GM23338 (cell line): ENCODE measurements at places on chromosomes 12 and 14. TPM values are rescaled to one million over a fixed set of nuclear protein-coding genes. Genes with fewer than 3 reads are reported as not detected.

DNA sequence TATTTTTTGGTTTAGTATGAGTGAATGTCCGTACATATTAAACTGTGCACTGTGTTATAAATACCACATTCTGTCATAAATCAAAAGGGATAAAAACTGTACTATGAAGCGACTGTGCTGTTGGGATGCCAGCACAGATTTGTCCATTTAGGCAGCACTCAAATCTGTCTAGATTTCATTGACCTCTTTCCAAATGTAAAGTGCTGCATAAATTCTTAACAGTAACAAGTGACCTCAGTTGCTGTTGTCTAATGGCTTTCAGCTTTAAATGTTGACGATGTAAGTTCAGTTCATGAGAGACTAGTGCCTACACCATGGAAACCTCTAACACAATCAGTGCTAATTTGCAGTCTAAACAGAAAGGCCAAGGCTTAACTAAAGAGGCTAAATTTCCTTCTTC lies 531.4 kb upstream of the LMO3 start:
- DNase-seq = no peak
- no peaks in the 10 kb centered on the region for H3K36me3 ChIP-seq
- no peak overlapping the region for H3K4me3 ChIP-seq
- no peaks in the 10 kb centered on the region for H3K4me1 ChIP-seq

DNA sequence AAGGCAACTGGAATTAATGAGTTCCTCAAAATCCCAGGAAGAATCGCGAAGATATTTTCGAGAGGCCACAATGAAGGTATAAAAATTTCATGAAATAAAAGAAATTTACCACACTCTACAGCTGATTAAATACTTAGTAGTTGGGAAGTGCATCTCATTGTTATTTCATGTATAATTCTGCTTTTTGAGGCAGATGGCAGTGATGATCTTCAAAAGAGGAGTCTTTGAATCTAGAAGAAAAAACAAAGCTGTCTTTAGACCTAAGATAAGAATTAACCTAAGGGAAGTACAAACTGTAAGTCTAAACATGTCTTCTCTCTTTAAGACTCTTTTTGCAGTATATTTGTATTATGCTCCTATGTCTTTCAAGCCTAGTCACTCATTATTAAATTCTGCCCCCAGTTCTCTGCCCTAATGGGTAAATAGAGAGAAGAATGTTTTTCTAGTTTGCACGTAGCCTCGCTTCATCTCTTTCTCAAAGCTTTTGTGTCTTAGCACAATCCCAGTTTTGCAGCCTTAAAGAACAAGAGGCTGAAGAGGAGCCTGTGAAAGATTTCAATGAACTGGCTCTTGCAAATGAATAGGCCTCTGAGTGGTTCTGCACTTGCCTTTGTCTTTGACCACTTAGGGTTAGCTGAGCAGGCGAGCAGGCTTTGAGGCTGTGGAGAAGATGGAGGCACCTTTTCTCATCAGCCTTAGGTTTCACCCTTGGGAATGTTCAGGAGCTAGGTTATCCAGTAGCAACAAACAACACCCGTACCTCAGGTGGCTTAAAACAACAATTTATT lies 32.7 kb downstream of the CFAP54 start:
- peaks cover 8% of the 10 kb centered on the region for H3K4me1 ChIP-seq
- no peak overlapping the region for H3K4me3 ChIP-seq
- DNase-seq = peak; percentile 53

DNA sequence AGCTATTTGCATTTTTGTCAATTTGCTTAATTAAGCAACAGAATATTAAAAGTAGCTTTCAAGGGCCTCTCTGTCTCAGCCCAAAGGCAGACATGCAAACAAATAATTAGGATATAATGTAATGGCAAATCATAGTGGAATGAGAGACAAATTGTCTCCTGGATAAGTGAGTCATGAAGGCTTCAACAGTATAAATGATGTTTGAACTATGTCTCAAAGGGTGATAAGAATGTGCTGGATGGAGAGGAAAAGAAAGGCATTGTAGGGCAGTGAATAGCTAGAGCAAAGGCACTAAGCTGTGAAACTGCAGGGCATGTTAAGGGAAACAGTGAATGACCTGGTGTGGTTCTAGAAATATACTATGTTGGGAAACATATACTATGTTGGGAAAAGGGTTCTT lies 53.5 kb upstream of the PPP1R12A start:
- no peak for DNase-seq
- H3K4me3 ChIP-seq = no peak overlapping the region
- H3K36me3 ChIP-seq = no peaks in the 10 kb centered on the region
- H3K4me1 ChIP-seq = no peaks in the 10 kb centered on the region

The SLC35F4 gene
- not detected in 2 replicates for total RNA-seq

DNA sequence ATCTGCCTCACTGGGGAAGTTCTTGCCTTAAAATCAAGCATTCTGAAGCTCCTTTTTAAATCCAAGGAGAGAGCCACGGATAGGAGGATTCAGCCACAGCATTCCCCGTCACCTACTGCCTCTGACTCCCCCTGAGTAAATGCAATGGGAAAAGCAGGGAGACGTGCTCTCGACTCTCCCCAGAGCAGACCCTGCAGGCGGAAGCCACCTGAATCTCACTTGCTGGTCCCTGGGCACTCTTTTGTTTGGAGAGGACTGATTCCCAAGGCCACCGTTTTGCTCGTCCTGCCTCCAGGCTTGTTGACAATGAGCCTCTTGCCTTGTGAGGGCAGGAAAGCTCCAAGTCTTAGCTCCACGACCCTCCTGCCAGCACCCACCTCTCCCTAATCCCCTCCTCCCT lies 204.5 kb downstream of the SLC15A4 start:
- H3K4me3 ChIP-seq = no peak overlapping the region
- H3K27me3 ChIP-seq = no peaks in the 10 kb centered on the region
- no peaks in the 10 kb centered on the region for H3K4me1 ChIP-seq
- no peak for DNase-seq

- no peaks in the 10 kb centered on the region; the same call in 1 of the 2 replicates for H3K36me3 ChIP-seq
- peaks cover 7% of the 10 kb centered on the region for H3K4me1 ChIP-seq
- H3K27ac ChIP-seq = no peak overlapping the region
- H3K4me3 ChIP-seq = no peak overlapping the region
Measured at GRCh38 chr12:47396902-47397663, 308.7 kb downstream of the RPAP3 start.

DNA sequence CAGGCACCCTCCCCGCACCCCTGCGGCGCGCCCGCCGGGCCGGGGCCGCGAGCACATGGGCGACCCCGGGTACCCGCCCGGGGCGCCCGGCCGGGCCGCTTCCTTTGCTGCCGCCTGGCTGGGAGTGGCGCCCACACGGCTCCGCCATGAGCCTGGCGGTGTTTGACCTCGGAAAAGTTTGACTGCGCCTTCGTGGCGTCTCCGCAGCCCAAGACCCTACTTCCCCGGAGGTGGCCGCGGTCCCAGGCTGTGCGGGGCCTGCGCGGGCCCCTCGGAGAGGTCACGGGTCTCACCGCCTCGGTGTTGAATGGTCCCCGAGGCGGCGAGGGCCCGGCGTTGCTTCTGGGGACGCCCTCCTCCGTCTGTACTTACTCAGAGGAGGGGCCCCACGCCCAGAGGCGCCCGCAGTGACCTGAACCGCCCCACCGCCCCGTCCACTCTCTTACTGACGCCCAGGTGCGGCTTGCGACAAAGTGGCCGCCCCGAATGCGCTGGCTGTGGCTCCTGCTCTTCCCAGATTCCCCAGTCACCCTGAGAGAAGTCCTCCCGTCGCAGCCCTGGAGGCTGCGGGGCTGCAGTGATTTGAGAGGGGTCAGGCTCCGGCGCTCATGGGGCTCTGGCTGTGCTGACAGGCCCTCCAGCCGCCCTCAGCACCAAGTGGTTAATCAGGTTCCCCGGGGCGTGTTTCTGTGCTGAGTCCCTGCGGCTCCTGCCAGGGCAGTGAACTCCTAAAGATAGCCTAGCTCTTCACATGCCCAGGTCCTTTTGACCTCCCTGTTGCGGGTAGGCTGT lies 5.8 kb downstream of the KMT5A start:
- H3K36me3 ChIP-seq = peaks cover 15% of the 10 kb centered on the region
- H3K4me3 ChIP-seq = peak overlapping the region; percentile 74
- peak; percentile 74 for DNase-seq
- H3K27ac ChIP-seq = no peak overlapping the region
- H3K4me1 ChIP-seq = peaks cover 19% of the 10 kb centered on the region; the same call in 1 of the 2 replicates

- no peak overlapping the region for H3K4me3 ChIP-seq
- no peak for DNase-seq
- H3K4me1 ChIP-seq = no peaks in the 10 kb centered on the region
- no peaks in the 10 kb centered on the region for H3K27me3 ChIP-seq
Measured at GRCh38 chr12:105613887-105614286, 283.4 kb downstream of the C12orf75 start.

The NXPH4 gene
- total RNA-seq = 1.5 and 4.5 TPM in 2 replicates

- H3K36me3 ChIP-seq = no peaks in the 10 kb centered on the region
- no peak for DNase-seq
- no peak overlapping the region for H3K4me3 ChIP-seq
- H3K4me1 ChIP-seq = 0 out of 2 replicates have a peak, but pooled peaks cover 4% of the 10 kb centered on the region
- H3K27ac ChIP-seq = no peak overlapping the region
- no peaks in the 10 kb centered on the region for H3K27me3 ChIP-seq
Measured at GRCh38 chr12:75986001-75986746, 45.4 kb downstream of the PHLDA1 start.

The PKP2 gene
- 47.6 and 49.9 TPM in 2 replicates for total RNA-seq

- no peaks in the 10 kb centered on the region for H3K36me3 ChIP-seq
- H3K27ac ChIP-seq = no peak overlapping the region
- DNase-seq = no peak
- peaks cover 17% of the 10 kb centered on the region for H3K4me1 ChIP-seq
Measured at GRCh38 chr14:100569734-100570286, 17.4 kb downstream of the BEGAIN start.

The NANOG gene
- 134 TPM in 2 replicates for total RNA-seq

GRCh38 chr12:110256780-110257431 lies 24.1 kb upstream of the ATP2A2 start:
- H3K4me3 ChIP-seq = no peak overlapping the region
- no peaks in the 10 kb centered on the region for H3K27me3 ChIP-seq
- no peaks in the 10 kb centered on the region for H3K4me1 ChIP-seq
- H3K36me3 ChIP-seq = no peaks in the 10 kb centered on the region
- H3K27ac ChIP-seq = no peak overlapping the region

DNA sequence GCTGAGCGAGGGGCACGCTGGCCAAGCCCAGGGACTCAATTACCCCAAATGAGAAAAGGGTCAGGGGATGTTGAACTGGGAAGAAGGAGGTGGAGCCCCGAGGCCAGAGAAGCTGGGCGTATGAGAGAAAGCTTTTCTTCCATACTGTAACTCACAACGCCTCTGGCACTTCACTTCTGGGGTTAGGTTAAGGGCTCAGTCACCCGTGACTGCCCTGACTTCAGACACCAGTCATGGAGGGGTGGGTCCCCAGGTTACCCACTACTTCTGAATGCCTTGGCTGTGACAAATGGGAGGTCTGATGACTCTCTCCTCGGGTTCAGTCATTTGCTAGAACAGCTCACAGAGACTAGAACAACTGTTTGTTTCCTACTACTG lies 5.5 kb upstream of the GPR132 start:
- H3K4me3 ChIP-seq = no peak overlapping the region
- no peaks in the 10 kb centered on the region for H3K27me3 ChIP-seq

GRCh38 chr14:54660604-54661111 lies 93.7 kb downstream of the SAMD4A start:
- H3K4me1 ChIP-seq = no peaks in the 10 kb centered on the region
- no peak overlapping the region for H3K27ac ChIP-seq
- no peak for DNase-seq
- H3K36me3 ChIP-seq = no peaks in the 10 kb centered on the region
- H3K27me3 ChIP-seq = no peaks in the 10 kb centered on the region

DNA sequence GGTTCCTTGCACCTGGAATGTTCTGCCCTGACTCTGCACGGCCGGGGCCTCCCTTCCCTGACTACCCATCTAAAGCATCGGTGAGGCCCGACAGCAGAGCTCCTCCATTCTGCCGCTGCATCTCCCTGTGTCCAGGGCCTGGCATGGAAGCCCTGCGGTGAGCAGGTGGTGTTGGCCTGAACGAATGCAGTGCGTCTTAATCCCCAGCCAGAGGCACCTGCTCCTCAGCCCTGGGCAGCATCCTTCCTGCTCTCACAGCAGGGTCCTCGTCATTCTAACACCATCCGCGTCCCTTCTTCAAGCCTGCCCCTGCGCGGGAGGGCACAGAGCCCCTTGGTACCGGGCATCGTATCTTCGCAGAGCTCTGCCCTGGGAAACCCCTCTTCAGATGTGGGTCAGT lies 15.4 kb downstream of the BEGAIN start:
- H3K27me3 ChIP-seq = peaks cover 37% of the 10 kb centered on the region
- H3K27ac ChIP-seq = no peak overlapping the region
- no peak overlapping the region for H3K4me3 ChIP-seq
- DNase-seq = no peak

GRCh38 chr12:105470601-105471000 lies 140.1 kb downstream of the C12orf75 start:
- H3K4me1 ChIP-seq = no peaks in the 10 kb centered on the region; the same call in 1 of the 2 replicates
- H3K27ac ChIP-seq = no peak overlapping the region
- H3K4me3 ChIP-seq = no peak overlapping the region
- no peak for DNase-seq

The TCHP gene
- 2.4 and 3.1 TPM in 2 replicates for total RNA-seq

DNA sequence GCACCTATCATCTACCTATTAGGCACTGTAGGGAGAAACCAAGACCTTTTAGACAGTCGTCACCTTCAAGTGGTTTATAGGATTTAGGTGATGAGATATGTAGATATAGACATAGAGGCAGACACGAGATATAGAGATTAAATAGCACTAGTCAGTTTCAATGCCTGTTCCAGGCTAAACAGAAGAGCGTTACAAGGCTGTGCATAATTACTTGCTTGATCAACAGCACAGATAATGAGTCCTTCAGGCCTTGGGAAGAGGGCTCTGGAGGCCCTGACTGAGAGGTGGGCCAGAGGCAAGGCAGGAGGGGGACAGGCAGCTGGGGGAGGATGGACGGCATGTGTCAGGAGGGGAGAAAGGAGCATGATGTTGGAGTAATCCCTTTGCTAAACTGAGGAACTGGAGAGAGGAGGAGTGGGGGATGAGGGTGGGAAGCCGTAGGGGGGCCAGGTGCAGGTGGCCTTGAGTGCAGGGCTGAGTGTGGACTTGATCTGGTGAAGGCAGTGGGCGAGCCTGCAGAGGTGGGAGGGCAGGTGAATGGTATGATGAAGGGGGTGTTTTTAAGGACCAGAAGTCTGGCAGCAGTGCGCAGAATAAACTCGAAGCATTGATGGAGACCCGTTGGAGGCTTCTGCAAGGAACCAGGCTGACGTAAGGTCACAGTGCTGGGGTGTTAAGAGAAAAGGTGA lies 43.9 kb upstream of the ATP23 start:
- no peaks in the 10 kb centered on the region for H3K36me3 ChIP-seq
- DNase-seq = no peak
- H3K27me3 ChIP-seq = peaks cover 21% of the 10 kb centered on the region; the same call in 1 of the 2 replicates
- no peak overlapping the region for H3K27ac ChIP-seq
- peaks cover 23% of the 10 kb centered on the region for H3K4me1 ChIP-seq

DNA sequence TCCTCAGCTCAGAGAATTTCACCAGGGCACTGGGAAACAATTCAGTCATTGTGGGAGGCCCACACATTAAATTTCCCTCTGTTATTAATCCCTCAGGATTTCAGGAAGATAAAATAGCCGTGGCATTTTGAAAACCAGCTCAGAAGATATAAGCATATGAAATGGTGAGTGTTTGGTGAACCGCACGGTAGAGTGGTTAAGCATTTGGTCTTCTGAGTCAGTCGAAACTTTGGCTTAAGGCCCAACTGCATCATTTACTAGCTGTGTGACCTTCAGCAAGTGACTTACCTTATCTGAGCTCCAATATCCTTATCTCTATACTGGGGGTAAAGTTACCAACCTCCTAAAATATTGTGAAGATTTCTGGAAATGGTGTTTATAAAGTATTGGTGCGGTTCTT lies 5.2 kb upstream of the VRK1 start:
- no peaks in the 10 kb centered on the region for H3K4me1 ChIP-seq
- no peaks in the 10 kb centered on the region for H3K36me3 ChIP-seq
- H3K4me3 ChIP-seq = no peak overlapping the region
- H3K27me3 ChIP-seq = no peaks in the 10 kb centered on the region
- DNase-seq = no peak
